ENCODE measurements at places on chromosomes 12 and 14. TPM values are rescaled to one million over a fixed set of nuclear protein-coding genes. Genes with fewer than 3 reads are reported as not detected.

The TAS2R31 gene
- 3.9 TPM for total RNA-seq

The AKAP3 gene
- 1.3 TPM for total RNA-seq

The ACSM4 gene
- total RNA-seq: not detected

The CLEC14A gene
- total RNA-seq: 2.5 TPM

The NXPH4 gene
- 1.2 TPM for total RNA-seq

The PRPH gene
- total RNA-seq: 0.92 TPM

The NR4A1 gene
- 12.9 TPM for total RNA-seq

The CD4 gene
- total RNA-seq: 3.1 TPM

The SLC25A21 gene
- 0.40 TPM for total RNA-seq

The OLR1 gene
- total RNA-seq: not detected

The ASIC1 gene
- total RNA-seq: 1.4 TPM

The PPP1R1A gene
- total RNA-seq: not detected

The TAS2R42 gene
- not detected for total RNA-seq

The SDR9C7 gene
- total RNA-seq: not detected

The PRB3 gene
- total RNA-seq: not detected

The PLCZ1 gene
- 0.06 TPM for total RNA-seq

The SLC2A3 gene
- 36.7 TPM for total RNA-seq

The ATP23 gene
- total RNA-seq: 5.2 TPM

The KRT73 gene
- total RNA-seq: not detected

The SEL1L gene
- total RNA-seq: 104 TPM

The OR4N5 gene
- not detected for total RNA-seq

The COQ10A gene
- total RNA-seq: 8.6 TPM

The MANSC4 gene
- not detected for total RNA-seq

The HCAR1 gene
- 0.37 TPM for total RNA-seq

The KCNA1 gene
- not detected for total RNA-seq

The NELL2 gene
- total RNA-seq: not detected

The BDKRB2 gene
- total RNA-seq: 0.75 TPM

The POTEG gene
- total RNA-seq: not detected

The AMIGO2 gene
- 11.4 TPM for total RNA-seq

The GPR84 gene
- not detected for total RNA-seq

Measured in aortic smooth muscle cell (primary cell).